ENCODE measurements at places on chromosomes 1 and 21.

- no peak for DNase-seq
Observed at GRCh38 chr1:150612014-150612345, 17.4 kb downstream of the ENSA start.

- no peak for DNase-seq
Observed at GRCh38 chr1:221800831-221801230, 58.9 kb upstream of the DUSP10 start.

DNA sequence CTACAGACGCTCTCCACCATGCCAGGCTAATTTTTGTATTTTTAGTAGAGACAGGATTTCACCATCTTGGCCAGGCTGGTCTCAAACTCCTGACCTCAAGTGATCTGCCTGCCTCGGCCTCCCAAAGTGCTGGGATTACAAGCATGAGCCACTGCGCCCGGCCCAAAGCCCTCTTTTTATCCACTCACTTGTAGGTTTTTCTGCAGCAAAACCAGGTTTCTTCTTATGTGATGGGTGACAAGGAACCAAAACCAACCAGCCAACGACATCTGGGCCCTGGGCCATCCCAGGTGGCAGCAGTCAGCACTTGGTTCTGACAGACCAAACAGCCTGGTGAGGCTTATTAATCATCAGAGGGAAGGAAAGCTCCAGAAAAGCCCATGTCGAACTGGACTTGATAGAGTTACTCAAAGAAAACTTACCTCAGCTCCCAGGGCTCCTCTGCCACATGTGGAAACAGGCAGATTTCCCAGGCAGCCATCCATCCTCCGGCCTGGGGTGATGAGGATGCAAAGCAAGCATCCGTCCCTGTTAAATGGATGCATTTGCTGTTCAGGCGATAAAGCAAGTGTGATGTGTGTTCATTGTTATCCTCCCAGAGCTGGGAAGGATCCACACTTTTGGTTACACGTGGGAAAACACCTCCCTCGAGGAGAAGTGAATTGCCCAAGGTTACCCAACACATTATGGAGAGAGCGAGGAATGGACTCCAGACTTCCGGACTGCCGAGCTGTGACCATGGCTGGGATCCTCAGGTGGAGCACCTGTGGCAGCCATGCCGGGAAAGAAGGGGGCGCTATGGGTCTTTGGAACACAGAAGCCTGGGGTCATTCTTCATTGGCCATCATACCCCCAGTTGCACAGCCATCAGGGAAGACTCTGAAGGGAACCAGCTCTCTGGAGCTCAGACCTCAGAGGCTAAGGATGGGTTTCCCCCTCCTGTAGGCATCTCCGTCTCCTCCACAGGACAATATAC lies 118.8 kb downstream of the HUNK start:
- DNase-seq = no peak

GRCh38 chr21:20016435-20017005 lies 981.7 kb upstream of the NCAM2 start:
- DNase-seq = no peak

DNA sequence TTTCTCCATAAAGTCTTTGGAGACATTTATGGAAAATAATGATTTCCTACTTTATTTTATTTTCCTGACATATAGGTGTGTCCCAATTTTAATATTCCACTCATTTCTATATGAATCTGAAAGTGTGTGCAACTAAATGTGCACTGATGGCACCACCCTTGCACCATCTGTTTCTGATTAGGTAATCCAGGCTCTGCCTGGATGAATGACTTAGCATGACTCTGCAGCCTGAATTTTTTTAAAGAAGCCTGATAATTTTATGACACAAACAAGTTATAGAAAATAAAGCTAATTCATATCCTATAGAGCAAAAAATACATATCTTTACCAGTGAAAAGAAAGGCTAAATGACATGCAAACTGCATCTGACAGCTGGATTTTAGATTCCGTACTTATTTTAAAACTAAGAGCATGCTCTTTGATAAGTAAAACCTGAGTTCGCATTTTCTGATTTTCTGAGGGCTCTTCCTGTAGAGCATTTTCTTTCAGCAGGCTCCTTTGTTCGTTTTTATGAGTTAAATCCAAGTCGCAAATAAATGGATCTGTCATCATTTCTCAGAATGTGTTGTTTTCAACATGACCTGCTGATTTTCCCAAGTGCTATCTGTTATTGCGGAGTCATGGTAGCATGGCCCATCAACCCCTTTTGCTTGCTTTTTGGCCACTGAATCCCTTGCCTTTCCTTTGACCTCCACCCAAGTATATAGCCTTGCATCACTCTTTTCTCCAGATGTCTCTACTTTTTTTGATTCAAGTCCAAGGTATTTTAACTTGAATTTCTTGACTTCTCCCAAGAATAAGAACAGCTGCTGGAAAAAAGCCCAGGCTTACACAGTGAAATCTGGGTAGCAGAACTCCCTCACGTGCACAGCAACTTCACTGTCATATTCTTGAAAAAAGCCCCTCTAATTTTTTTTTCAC lies 52.8 kb upstream of the LYPLAL1 start:
- no peak for DNase-seq

DNA sequence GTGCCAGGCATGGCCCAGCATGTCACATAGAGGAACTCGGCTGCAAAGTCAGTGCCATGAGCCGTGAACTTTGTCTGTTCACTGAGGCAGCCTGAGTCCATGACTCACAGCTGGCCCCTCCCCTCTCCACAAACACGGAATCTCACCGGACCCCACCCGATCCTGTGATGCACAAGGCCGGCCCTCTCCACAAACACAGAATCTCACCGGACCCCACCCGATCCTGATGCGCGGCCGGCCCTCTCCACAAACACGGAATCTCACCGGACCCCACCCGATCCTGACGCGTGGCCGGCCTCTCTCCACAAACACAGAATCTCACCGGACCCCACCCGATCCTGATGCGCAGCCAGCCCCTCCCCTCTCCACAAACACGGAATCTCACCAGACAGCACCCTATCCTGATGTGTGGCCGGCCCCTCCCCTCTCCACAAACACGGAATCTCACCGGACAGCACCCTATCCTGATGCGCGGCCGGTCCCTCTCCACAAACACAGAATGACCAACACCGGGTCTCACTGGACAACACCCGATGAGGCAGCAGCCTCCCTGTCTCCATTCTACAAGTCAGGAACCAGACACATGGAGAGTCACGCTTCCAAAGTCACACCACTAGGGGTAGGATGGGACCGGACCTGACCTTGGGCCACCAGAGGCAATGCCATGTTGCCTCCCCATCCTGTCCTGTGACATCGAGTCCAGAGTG lies 39.6 kb upstream of the GPR153 start:
- DNase-seq = no peak

DNA sequence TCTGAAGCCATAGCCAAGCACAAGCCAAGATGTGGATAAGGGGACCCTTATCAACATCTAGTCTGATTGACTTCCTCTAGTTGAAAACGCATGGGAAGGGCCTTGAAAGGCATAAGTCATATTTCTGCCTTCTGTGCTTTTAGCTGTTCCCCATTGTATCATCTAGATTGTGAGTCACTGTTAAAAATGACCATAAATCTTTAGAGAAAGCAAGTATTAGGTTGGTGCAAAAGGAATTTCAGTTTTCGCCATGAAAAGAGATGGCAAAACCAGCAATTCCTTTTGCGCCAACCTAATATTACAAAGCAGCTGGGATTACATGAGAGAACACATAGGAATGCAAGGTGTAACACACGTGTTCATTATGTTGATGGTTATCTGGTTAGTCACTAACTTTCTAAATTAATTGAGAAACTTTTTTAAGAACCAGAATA lies 63.6 kb downstream of the CLIC6 start:
- no peak for DNase-seq

DNA sequence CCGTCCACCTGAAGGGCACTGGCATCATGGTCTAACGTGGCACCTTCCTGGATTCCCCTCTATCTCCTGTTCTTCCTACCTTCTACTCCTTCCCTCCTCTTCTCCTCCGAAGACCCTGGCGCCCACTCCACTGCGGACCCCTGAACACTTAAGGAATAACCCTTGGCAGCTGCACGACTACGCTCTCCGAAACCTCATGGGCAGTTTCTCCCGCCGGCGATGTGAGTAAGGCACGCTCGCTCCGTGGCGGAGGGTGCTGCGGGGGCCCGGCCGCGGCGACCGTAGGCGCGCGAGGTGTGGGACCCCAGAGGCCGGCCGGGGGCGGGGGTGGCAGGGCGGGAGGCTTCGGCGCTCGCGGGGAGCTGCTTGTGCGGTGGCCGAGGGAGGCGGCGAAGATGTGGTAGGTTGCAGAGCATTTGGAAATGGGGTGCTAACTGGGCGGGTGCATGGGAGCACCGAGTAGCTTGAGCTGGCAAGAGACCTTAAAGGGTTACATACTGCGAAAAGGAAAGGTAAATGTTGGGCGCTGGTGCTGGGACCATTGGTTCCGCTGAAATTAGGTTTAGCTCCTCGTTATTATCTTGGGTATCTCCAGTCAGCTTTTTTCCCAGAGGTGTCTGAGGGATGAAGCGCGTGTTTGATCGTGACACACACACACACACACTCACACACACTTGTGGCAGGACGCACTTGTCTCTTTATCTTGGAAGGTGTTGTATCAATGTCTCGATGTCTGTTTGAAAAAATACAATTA lies 876 bp downstream of the LRRC7 start:
- no peak for DNase-seq

- DNase-seq = no peak
Observed at GRCh38 chr1:40312238-40313205, 4.6 kb downstream of the COL9A2 start.

- DNase-seq = no peak
Observed at GRCh38 chr21:42340187-42341050, 10.4 kb downstream of the TFF2 start.

GRCh38 chr21:43575473-43575844 lies 83.8 kb downstream of the HSF2BP start:
- DNase-seq = no peak

DNA sequence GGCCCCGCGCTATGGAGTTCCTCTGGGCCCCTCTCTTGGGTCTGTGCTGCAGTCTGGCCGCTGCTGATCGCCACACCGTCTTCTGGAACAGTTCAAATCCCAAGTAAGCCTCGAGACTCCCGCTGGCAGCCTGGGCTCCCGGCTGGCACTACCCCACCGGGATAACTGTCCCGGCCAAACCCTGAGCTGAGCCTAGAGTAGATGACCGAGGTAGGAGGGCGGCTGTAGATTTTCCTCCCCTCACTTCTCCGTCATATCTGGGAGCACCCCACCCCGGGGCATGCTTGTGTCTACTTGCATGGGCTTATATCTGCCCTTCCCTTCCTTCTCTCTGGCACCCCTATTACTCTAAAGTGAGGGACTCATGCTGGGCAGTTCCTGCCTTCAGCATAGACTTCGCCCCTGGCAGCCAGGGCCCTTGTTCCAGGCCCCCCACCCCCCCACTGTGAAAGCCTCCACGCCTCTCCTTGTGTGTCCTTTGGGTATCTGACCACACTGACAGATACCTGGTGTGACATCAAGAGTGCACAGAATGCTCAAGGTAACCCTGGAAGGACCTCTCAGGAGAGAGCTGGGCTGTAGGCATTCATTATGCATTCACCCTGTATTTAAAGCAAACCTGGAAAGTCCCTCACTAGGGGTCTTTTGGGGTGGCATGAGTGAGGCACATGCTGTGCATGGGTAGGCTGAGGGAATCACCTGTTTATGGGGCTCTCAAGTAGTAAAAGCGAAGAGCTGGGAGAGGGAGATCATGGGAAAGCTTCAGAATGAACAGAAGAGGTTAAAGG lies 485 bp downstream of the EFNA1 start:
- no peak for DNase-seq

DNA sequence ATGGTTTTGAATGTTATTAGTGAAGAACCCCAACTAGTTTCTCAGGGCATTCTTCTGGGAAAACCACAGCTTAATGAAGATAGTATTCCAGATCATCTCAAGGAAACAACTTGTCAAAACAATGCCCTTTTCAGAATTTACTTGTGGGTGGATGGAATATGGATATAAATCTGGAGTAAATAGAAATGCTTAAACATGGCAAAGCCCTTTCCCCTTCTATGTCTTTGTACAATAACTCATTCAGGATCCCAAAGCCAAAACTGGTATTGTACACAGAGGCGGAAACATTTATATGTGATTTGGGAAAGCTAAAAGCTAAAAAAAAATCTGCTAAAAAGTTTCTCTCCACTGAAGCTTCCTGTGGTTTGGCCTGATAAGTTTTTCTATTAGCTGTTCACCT lies 55.5 kb upstream of the RGS5 start:
- no peak for DNase-seq

- no peak for DNase-seq
Observed at GRCh38 chr1:26582053-26582835, 52.7 kb downstream of the RPS6KA1 start.

DNA sequence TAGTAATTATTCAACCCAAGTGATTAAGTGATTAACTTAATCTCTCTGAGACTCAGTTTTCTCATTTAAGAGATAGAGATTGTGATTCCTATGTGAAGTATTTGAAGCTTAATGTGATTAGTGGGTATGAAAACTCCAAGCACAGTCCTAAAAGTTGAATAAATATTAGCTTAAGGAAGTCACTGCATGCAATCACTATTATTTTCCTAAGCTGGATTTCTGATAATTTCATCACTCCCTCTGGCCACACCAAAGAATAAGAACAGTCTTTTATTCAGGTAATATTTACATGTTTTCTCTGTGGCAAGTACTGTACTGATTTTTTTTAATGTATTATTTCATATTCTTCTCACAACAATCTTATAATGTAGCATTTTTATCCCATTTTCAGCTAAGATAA lies 31.1 kb downstream of the CD55 start:
- DNase-seq = no peak

- no peak for DNase-seq
Observed at GRCh38 chr1:64631346-64632034, 113.4 kb upstream of the RAVER2 start.

DNA sequence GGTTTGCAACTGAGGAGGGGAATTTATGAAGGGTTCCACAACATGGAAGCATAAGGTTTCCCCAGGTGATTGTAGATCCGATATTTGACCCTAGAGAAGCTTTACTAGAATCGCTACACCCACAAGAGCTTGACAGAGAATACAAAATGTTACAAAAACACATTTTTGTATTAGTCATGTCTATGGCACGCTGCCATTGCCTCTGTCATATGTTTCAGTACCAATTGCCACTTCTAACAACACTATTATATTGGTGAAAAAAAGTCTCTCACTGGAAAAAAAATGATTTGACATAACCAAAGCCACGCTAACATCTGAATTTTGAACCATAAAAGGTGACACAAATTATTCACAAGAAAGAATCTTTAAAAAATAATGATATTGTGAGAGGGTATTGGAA lies 214.5 kb downstream of the KCNT2 start:
- no peak for DNase-seq

- DNase-seq = no peak
Observed at GRCh38 chr1:24735509-24736375, 9.5 kb upstream of the CLIC4 start.

DNA sequence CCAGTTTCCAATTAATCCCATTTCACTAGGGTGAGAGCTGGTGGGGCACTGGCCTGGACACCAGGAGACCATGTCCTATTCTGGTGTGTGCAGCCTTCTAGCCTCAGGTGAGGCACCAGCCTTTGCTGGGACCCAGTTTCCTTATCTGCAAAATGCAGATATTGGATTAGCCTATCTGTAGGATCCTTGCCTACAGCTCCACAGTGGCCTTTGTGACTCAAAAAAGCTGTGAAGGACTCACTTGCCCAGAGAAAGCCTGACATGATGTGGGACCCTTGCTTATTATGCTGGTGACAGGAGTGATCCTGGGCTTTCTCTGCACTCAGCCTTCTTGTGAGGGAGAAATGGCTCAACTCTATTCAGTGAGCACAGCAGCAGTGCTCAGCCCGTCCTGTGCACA lies 32.3 kb downstream of the TENT5C start:
- DNase-seq = no peak
